ENCODE measurements at places on chromosomes 16 and 17. TPM values are rescaled to one million over a fixed set of nuclear protein-coding genes. Genes with fewer than 3 reads are reported as not detected.

- H3K4me3 ChIP-seq, result no peak overlapping the region
- H3K27me3 ChIP-seq, result no peaks in the 10 kb centered on the region
- no peak for DNase-seq
- peaks cover 21% of the 10 kb centered on the region for H3K4me1 ChIP-seq
- no peaks in the 10 kb centered on the region for H3K36me3 ChIP-seq
- no peak overlapping the region for H3K27ac ChIP-seq
These were observed 1032.2 kb downstream of the CDH11 start for GRCh38 chr16:64089697-64090096.

- no peaks in the 10 kb centered on the region for H3K36me3 ChIP-seq
- no peaks in the 10 kb centered on the region for H3K27me3 ChIP-seq
- H3K27ac ChIP-seq, result no peak overlapping the region
- DNase-seq, result peak; percentile 70
- no peak overlapping the region for H3K4me3 ChIP-seq
These were observed 168.1 kb downstream of the C16orf95 start for GRCh38 chr16:87149051-87149450.

DNA sequence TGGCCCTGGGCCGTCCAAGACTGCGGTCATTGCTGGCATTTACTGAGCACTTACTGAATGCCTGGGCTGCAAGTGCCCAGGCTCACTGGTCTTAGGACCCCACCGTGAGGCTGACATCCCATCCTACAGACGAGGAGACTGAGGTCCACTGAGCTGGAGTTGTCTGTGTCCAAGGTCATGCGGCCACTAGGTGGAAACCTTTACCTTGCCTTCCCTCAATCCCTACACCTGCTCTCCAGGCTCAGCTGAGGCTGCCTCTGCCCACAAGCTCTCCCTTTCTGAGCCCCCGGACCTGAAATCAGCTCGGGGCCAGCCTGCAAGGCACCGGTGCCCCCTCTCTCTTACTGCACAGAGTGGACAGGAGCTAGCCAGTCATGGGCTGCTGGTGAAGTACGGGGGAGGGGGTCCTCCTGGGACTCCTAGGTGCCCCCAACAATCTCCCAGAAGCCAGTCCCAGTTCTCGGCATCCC is 1.5 kb downstream of the CASKIN1 start:
- H3K27me3 ChIP-seq, result peaks cover 55% of the 10 kb centered on the region
- peak; percentile 98 for DNase-seq
- H3K36me3 ChIP-seq, result no peaks in the 10 kb centered on the region
- no peaks in the 10 kb centered on the region for H3K4me1 ChIP-seq

Gene MPHOSPH6
- 20.9 TPM for total RNA-seq

Gene ACSM2B
- not detected for total RNA-seq

Gene PKMYT1
- total RNA-seq, result 1.4 TPM

Gene MT4
- not detected for total RNA-seq
